ENCODE measurements at places on chromosomes 5 and 9.

DNA sequence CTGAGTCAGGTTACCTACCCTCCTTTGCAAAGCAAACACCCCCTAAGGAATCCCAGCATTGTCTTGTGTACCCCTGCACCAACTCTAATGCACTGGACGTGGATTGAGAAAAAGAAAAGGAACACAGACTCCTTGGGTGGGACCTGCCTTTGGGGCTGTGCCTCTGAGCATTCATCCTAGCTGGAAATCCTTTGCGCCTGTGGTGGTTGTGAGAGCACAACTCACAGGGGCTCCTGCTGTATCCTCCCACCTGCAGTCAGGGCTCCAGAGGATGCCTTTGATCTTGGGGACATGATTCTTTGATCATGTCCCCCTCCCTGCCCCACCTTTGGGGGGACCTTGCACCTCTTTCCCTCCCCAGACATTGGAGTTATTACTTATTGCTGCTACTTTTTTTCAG, 338.5 kb downstream of the GADD45G start:
- DNase-seq: no peak

- DNase-seq: no peak
These were observed 273.8 kb upstream of the IRX4 start for GRCh38 chr5:2156358-2157059.

- no peak for DNase-seq
These were observed 215.2 kb upstream of the ELAVL2 start for GRCh38 chr9:24041160-24041690.

DNA sequence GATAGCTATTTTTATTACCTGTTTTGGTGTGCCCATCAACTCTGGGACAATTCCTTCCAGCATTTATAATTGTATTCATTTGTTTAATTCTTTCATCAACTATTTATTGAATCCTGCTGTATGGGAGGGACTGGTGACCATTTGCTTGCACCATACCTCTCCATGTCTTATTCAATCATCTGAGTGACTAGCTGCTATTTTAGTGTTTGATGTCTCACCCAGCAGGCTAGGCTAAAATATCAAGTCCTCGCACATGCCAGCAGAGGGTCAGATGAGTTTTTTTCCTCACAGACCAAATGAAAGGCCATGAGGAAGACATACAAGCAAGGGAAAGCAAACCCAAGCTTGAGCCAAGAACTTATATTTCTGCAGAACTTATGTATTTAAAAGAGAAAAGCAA, 63.9 kb downstream of the CETN3 start:
- DNase-seq: no peak

DNA sequence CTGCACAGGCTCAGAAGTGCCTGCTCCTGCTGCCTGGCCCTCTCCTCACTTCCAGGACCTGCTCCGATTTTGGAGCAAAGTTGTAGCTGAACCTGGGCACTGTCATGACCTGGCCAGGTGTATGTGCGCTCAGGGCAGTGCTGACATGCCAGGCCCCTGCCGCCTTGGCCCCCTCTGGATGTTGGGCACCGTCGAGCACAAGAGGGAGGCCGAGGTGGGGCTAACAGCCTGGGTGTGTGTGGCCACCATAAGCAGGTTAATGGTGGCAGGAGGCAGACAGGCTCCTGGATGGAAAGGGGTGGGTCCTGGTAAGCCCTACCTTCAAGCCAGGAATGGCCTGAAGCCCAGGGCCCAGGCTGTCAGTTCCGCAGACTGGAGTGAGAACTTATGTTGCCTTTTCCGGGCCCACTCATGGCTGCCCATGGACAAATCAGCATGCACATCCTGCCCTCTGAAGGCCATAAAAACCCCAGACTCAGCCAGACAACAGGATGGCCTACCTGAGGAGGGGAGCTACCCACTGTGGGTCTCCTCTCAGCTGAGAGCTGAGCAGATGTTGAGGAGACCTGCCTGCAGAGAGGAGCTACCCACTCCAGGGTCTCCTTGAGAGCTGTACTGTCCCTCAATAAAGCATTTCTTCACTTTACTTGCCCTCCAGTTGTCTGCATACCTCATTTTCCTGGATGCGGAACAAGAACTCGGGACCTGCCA, 66.2 kb downstream of the NACC2 start:
- no peak for DNase-seq

GRCh38 chr9:97749928-97750327, 52.8 kb upstream of the XPA start:
- DNase-seq: no peak

DNA sequence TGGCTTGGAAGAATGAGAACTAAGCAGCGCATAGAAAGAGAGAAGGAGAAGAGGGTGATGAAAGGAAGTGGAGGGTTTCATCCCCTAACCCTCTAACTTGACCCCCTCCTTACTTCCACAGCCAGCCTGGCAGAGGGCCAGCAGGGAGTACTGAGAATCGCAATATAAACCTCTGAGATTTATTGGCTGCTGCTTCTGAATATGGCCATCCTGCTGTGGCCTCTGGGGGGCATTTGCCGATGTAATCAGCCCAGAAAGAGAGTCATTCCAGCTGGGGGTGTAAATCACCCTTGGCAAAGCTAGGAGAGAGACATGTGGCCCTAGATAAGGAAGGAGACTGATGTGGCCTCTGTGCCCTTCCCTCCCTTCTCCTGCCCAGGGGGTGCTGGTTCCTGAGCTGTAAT, 960 bp upstream of the GFRA3 start:
- DNase-seq: no peak

DNA sequence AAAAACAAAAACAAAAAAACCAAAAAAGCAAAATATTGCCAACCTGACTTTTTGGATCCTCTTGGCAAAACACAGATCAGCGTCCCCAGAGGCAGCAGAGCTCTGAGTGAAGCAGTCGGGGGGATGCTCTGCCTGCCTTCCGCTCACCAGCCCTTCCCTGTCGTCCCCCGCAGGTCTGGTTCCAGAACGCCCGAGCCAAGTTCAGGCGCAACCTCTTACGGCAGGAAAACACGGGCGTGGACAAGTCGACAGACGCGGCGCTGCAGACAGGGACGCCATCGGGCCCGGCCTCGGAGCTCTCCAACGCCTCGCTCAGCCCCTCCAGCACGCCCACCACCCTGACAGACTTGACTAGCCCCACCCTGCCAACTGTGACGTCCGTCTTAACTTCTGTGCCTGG, 20.7 kb downstream of the LHX2 start:
- DNase-seq: no peak

DNA sequence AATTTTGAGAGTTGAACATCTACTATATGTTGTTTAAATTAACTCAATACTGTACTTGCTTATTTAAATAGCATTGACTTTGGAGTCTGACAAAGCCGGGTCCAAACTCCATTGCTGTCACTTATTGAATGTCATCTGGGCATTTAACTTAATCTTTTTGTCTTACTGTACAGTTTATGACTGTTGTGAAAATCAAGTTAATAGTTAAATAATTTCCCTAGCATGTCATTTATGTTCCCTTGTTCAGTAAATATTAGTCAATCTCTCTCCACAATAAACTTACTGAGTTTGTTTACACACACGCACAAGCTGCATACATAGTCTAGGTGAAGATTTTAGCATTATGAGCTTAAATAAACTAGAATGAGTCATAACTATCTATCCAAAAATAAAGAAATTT, 6.3 kb upstream of the UGCG start:
- DNase-seq: no peak

- no peak for DNase-seq
These were observed 157.3 kb upstream of the ALDH1B1 start for GRCh38 chr9:38235244-38235643.

DNA sequence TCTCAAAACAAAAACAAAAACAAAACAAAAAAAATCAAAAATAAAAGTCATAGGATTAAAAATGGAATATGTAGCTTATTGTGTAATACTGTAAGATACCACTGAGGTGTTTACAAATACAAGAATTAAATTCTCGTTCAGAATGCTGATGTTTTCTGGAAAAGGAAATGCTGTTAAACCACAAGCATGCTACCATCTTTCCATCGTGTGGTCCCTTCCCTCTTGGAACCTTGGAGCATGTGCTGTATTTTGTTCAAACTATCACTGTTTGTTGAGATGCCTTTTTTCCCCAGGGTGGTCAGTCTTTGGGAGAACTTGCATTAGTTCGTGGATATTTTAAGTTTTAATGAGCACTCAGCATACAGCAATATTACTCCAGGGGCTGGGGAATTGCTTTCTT, 39.7 kb downstream of the SUB1 start:
- DNase-seq: no peak

- no peak for DNase-seq
These were observed 65.5 kb downstream of the MPDZ start for GRCh38 chr9:13213998-13214397.
